GOT3 (cell line): ENCODE measurements at places on chromosomes 7 and 10.

DNA sequence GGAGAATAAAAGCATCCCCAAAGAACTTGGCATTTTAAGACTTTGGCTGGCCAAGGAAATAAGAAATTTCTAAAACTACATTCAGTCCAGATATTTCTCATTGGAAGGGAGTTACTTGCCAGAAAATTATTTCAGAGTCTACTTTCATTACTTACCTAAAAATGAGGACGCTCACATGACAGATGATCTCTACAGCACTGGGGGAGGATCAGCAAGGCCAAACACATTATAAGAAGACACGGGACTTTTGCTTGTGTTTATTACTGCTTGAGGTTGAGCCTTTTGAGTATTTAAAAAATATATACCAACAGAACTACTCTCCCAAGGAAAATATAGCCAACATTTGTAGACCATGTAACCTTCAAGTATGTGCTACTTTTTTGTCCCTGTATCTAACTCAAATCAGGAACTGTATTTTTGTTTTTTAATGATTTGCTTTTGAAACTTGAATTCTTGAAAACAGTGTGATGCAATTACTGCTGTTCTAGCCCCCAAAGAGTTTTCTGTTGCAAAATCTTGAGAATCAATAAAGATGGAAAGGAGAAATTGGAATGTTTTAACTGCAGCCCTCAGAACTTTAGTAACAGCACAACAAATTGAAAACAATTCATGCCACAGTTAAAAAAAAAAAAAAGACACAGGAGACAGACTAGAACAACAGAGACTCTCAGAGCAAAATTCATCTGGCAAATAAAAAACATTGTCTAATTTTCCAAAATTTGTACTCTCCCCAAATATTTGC is 128.1 kb downstream of the ZNF438 start:
- DNase-seq, result no peak

DNA sequence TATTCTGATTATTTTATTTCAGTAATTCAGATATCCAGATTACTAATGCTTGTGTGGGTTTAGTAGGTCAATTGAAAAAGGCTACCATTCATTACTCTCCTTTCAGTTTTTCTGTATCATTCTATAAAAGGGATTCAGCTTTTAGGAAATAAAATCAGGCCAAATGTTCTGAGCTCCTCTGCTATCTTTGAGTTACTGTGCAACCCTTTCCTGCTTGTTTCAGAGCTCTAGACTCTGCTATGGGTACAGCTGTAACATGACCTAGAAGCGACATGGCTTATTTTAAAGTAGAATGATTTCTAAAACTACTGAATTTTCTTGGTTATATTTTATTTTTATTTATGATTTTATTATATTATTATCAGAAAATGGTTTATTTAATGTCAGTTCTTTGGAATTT is 142.8 kb downstream of the LYZL1 start:
- DNase-seq, result no peak

- no peak for DNase-seq
These were observed 58.5 kb downstream of the CLRN3 start for GRCh38 chr10:127834221-127834620.

DNA sequence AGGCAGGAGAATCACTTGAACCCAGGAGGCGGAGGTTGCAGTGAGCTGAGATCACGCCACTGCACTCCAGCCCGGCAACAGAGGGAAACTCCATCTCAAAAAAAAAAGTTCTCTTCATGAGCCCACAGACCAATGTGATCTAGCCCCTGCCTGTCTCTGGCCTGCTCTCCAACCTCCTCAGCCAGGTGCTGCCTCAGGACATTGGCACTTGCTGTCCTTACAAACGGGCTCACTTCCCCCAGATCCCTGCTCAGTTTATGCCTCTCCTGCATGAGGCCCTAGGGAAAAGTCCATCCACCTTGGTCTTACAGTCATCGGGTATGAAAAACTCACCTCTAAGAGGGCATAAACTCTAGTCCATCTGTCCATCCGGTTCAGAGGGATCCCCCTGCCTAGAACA is 32.5 kb downstream of the TNS3 start:
- no peak for DNase-seq

GRCh38 chr7:85554236-85555178 is 367.7 kb upstream of the SEMA3D start:
- DNase-seq, result no peak

GRCh38 chr7:28921822-28922221 is 36.3 kb downstream of the TRIL start:
- DNase-seq, result no peak

GRCh38 chr7:132578826-132579225 is 2.6 kb upstream of the PLXNA4 start:
- no peak for DNase-seq

GRCh38 chr7:28862595-28863272 is 95.4 kb downstream of the TRIL start:
- DNase-seq, result no peak

DNA sequence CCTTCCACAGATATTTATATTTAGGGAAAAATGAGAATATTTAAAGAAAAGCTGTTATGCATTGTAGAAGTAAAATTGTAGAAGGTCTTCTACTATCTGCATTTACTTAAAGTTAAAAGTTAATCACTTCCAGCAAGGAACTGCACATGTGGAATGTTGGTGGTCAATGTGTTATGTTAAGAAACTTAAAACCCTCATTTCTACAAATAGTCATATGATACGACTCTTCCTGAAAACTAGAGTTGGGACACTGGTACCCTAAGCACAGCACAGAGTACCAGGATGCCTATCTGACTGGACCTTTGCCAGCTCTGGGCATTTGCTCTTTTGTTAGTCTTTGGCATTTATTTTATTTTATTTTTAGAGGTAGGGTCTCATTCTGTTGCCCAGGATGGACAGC is 524.2 kb upstream of the GALNT17 start:
- DNase-seq, result no peak

- DNase-seq, result no peak
These were observed 40.1 kb upstream of the AKR1C2 start for GRCh38 chr10:5043716-5044115.

- no peak for DNase-seq
These were observed 65.8 kb downstream of the SH2D4B start for GRCh38 chr10:80603516-80603915.
